ENCODE measurements at places on chromosomes 6 and 20. TPM values are rescaled to one million over a fixed set of nuclear protein-coding genes. Genes with fewer than 3 reads are reported as not detected.

Gene ANGPT4
- total RNA-seq, result not detected

Gene ATP5F1E
- 76.8 TPM for total RNA-seq

Gene PAK5
- total RNA-seq, result not detected

Gene HLA-DQB1
- total RNA-seq, result not detected

Gene SLC17A2
- total RNA-seq, result not detected

Gene PNLDC1
- total RNA-seq, result not detected

Gene ATAT1
- 33.0 TPM for total RNA-seq

Gene RTEL1
- total RNA-seq, result 45.6 TPM
